ENCODE measurements at places on chromosomes 5 and 9. TPM values are rescaled to one million over a fixed set of nuclear protein-coding genes. Genes with fewer than 3 reads are reported as not detected.

Gene ADGRD2
- not detected for total RNA-seq

- no peaks in the 10 kb centered on the region for H3K4me1 ChIP-seq
- H3K4me3 ChIP-seq: no peak overlapping the region
- no peaks in the 10 kb centered on the region for H3K36me3 ChIP-seq
Measured at GRCh38 chr5:121251954-121252353, 599.7 kb upstream of the FTMT start.

Gene TERT
- total RNA-seq: 8.9 TPM

DNA sequence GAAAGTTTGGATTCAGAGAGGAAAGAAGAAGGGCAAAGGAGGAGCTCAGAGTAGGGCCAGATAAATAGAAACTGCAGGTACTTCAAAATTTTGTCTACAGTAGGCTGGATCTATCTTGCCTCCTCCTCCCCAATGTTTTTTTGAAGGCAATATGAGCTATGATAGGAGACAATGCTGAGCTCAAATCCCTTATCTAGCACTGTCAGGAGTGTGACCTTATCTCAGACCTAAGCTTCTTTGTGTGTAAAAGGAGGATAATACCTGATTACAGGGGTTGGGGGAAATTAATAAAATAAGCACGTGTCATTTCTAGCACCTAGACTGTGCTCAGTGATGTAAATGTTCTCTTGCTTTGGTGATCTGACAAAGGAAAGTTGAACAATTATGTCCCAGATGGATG, 137.8 kb upstream of the CD180 start:
- no peak overlapping the region for H3K27ac ChIP-seq
- H3K4me3 ChIP-seq: no peak overlapping the region
- no peaks in the 10 kb centered on the region for H3K4me1 ChIP-seq
- no peak for DNase-seq
- H3K36me3 ChIP-seq: no peaks in the 10 kb centered on the region
- H3K27me3 ChIP-seq: no peaks in the 10 kb centered on the region

GRCh38 chr5:139181835-139182452, 16.2 kb downstream of the SIL1 start:
- no peak overlapping the region for H3K4me3 ChIP-seq
- no peaks in the 10 kb centered on the region for H3K36me3 ChIP-seq
- no peaks in the 10 kb centered on the region for H3K27me3 ChIP-seq

Gene SVEP1
- 0.05 TPM for total RNA-seq

Gene OR13C9
- not detected for total RNA-seq

Gene PKD2L2
- not detected for total RNA-seq

DNA sequence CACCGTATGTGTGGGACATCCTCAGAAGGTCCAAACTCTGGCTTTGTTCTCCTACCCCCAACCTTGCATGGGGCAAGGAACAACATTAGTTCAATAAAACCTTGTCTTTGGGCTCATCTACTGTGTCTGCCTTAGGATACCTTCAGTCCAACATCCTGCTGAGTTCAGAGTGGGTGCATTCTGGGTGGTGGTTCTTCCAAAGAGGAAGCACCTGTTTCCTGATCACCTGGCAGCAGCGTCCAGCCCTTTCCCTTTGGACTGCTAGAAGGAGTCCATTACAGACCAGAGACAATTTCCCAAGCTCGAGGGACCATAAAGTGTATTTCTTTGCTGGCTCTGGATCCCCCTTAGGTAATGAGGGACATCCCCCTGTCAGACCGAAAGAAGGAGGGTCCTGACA, 154.1 kb downstream of the SEMA6A start:
- H3K36me3 ChIP-seq: no peaks in the 10 kb centered on the region
- H3K4me3 ChIP-seq: no peak overlapping the region
- no peak for DNase-seq
- no peaks in the 10 kb centered on the region for H3K27me3 ChIP-seq
- H3K27ac ChIP-seq: no peak overlapping the region

Gene MYO10
- 71.9 TPM for total RNA-seq

Gene ASB6
- 14.3 TPM for total RNA-seq

- no peaks in the 10 kb centered on the region for H3K36me3 ChIP-seq
- no peak overlapping the region for H3K27ac ChIP-seq
- no peaks in the 10 kb centered on the region for H3K27me3 ChIP-seq
Measured at GRCh38 chr9:104772714-104773510, 9.0 kb downstream of the NIPSNAP3B start.

DNA sequence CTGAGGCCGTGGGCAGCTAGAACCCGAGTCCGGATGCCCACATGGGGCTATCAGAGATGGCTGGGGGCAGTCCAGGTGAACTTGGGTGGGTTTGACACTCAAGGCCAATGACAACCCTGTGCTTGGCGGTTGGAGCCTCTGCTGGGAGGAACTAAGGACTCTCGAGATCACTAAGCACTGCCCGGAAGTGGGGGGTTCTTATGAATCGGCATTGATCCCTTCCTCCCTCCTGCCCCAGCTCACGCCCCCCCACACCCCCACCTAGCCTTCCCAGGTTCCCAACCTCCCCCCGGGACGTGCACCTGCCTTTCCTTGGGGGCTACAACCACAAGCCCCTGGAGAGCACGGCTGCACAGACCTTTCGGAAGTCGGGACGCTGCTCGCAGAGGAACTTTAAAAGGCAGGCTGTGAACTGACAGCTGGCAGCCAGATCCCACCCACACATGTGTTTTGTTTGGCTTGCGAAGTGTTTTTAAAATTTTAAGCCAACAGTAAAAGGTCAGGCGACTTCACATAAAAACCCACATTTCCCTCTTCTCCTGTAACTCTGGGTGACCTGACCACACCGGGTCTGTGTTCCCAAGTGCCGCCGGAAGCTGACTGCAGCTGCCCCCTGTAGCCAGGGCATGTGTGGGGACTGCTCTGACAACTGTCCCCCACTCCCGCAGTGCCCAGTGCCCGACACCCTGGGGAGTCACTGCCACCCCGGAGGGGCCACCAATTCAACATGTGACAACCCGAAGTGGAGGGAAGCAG, 5.1 kb upstream of the RALGDS start:
- no peak for DNase-seq
- H3K4me3 ChIP-seq: no peak overlapping the region
- H3K27ac ChIP-seq: no peak overlapping the region

Gene WDR31
- 0.80 TPM for total RNA-seq

Gene SLC6A19
- 0.23 TPM for total RNA-seq

GRCh38 chr5:107705402-107706014, 34.8 kb upstream of the EFNA5 start:
- no peak overlapping the region for H3K4me3 ChIP-seq
- H3K27me3 ChIP-seq: no peaks in the 10 kb centered on the region
- DNase-seq: peak; percentile 5
- H3K36me3 ChIP-seq: no peaks in the 10 kb centered on the region
- no peak overlapping the region for H3K27ac ChIP-seq
- H3K4me1 ChIP-seq: no peaks in the 10 kb centered on the region

GRCh38 chr5:57595523-57595991, 112.9 kb upstream of the ACTBL2 start:
- no peak overlapping the region for H3K4me3 ChIP-seq
- no peaks in the 10 kb centered on the region for H3K36me3 ChIP-seq
- no peak overlapping the region for H3K27ac ChIP-seq

Gene PHF2
- total RNA-seq: 16.6 TPM

GRCh38 chr5:146564007-146564762, 48.2 kb upstream of the GPR151 start:
- no peak for DNase-seq
- H3K27me3 ChIP-seq: no peaks in the 10 kb centered on the region
- H3K36me3 ChIP-seq: no peaks in the 10 kb centered on the region
- H3K4me1 ChIP-seq: no peaks in the 10 kb centered on the region
- H3K27ac ChIP-seq: no peak overlapping the region

DNA sequence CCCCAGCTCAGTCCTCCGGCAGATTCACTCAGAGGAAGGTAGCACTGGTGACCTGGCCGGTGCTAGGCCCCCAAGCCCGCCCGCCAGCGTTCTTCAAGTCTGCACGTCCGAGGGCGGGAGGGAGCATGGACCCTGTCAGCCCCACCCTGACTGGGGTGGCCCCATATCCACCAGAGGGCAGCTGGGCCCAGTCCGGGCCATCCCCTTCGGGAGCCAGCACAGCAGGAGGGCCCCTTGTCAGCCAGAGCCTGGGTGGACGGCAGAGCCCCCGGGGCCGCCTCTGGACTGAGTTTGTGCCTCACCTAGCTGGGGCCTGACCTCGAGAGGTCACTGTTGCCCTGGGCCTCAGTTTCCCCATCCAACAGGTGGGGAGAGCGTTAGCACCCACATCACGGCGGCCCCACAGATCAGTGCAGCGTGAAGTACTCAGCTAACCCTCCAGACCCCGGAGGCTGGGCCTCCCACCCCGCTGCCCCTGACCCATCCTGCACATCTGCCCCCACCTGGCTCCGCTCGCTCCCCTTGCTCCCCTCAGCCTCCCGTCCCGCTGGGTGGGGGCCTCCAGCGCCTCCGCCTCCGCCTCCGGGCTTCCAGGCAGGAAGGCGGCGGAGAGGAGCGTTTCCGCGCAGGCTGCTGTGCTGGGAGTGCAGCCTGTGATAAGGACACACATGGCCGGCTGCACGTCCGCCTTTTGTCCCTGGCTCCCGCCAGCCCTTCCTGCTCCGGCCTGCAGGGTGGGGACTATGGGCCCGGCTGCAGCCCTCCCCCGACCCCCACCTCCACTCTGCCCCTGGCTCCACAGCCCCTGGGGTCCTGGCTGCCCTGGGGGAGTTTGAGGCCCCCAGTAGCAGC, 16.6 kb upstream of the EGFL7 start:
- DNase-seq: no peak
- H3K27me3 ChIP-seq: no peaks in the 10 kb centered on the region
- H3K4me3 ChIP-seq: no peak overlapping the region

DNA sequence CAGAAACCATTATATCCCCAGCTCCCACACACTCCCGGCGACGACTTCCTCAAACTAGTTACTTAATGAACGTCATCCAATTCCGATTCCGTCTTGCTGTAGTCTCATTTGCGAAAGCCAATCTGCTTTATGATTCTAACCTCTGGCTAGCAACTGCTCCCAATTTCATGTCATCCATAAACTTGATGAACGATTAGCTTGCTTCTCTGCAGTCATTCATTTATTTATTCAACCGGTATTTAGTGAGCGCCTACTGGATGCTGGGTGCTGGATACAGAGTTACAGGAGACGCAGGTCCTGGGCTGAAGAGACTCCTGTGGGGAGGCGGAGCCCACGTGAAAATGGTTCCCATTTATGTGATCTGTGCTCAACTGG, 46.2 kb downstream of the TSPAN17 start:
- H3K4me3 ChIP-seq: no peak overlapping the region
- no peaks in the 10 kb centered on the region for H3K36me3 ChIP-seq
- H3K27me3 ChIP-seq: no peaks in the 10 kb centered on the region
- H3K4me1 ChIP-seq: no peaks in the 10 kb centered on the region

DNA sequence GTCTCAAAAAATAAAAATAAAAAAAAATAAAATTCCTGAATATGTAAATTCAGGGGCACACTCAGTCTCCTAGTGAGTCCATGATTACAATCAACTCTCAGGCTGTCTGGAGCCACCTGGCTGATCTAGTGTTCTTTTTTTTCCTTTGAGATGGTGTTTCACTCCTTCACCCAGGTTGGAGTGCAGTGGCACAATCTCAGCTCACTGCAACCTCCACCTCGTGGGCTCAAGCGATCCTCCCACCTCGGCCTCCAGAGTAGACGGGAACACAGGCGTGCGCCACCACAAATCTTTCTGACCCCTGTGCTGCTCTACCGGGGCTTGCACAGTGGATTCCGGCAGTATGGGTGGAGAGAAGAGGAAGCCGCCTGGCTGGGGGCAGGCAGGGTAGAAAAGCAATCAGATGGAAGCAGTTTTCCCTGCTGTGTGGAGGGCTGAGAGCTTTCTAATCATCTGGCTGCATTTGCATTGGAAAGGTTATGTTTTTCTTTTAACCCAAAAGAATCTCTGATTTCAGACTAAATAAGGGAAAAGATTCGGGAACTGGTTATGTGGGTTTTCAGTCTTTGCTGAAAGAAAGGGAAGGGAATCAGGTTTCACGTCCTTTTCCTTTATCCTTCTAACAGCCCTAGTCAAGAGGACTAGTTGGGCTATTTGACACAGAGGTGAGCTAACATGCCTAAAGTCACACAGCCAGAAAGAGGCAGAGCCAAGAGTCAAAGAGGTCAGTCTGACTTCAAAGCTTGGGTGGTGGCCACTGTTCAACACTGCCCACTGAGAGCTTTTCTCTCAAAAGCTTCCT, 26.3 kb upstream of the CORO2A start:
- H3K4me3 ChIP-seq: no peak overlapping the region
- H3K36me3 ChIP-seq: no peaks in the 10 kb centered on the region
- DNase-seq: no peak
- H3K4me1 ChIP-seq: no peaks in the 10 kb centered on the region

Gene EPB41L4B
- 27.8 TPM for total RNA-seq

Gene NTNG2
- 5.1 TPM for total RNA-seq

Gene TMEM141
- 53.5 TPM for total RNA-seq

- no peaks in the 10 kb centered on the region for H3K4me1 ChIP-seq
- H3K27me3 ChIP-seq: no peaks in the 10 kb centered on the region
- no peak for DNase-seq
- H3K27ac ChIP-seq: no peak overlapping the region
Measured at GRCh38 chr9:20409321-20410092, 212.8 kb downstream of the MLLT3 start.

Gene TAS2R1
- total RNA-seq: not detected

DNA sequence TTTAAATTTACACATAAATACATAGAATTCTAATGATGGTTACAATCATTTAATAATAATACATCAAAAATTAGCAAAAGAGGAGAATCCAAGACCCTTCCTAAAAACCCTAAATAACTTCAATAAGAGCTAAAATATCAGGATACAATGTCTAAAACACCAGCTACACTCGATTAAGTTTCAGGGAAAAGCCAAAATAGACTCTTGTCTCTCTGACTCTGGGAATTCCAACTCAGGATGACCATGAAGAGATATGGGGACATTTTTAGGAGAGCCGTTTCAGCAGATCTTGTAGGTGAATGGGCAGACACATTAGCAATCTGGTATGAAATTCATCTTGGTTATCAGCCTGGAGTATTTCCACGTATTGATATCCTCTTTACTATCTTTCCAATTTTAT, 193.3 kb upstream of the NR3C1 start:
- no peak overlapping the region for H3K4me3 ChIP-seq
- no peak overlapping the region for H3K27ac ChIP-seq
- H3K36me3 ChIP-seq: no peaks in the 10 kb centered on the region
- no peak for DNase-seq

GRCh38 chr5:67262206-67262605, 65.6 kb upstream of the CD180 start:
- H3K4me3 ChIP-seq: no peak overlapping the region
- DNase-seq: no peak
- no peaks in the 10 kb centered on the region for H3K36me3 ChIP-seq
- no peak overlapping the region for H3K27ac ChIP-seq
- no peaks in the 10 kb centered on the region for H3K27me3 ChIP-seq
- no peaks in the 10 kb centered on the region for H3K4me1 ChIP-seq

Gene CD14
- total RNA-seq: 2.5 TPM

Gene FAM219A
- 38.6 TPM for total RNA-seq

- H3K4me3 ChIP-seq: no peak overlapping the region
- no peak overlapping the region for H3K27ac ChIP-seq
- H3K27me3 ChIP-seq: no peaks in the 10 kb centered on the region
- DNase-seq: no peak
- no peaks in the 10 kb centered on the region for H3K36me3 ChIP-seq
Measured at GRCh38 chr9:31697956-31698355, 686.5 kb upstream of the ACO1 start.

- H3K36me3 ChIP-seq: no peaks in the 10 kb centered on the region
- no peaks in the 10 kb centered on the region for H3K27me3 ChIP-seq
- 0 out of 2 replicates have a peak, but pooled peaks cover 2% of the 10 kb centered on the region for H3K4me1 ChIP-seq
- no peak for DNase-seq
Measured at GRCh38 chr5:612498-613424, 621 bp downstream of the CEP72 start.

GRCh38 chr9:68780380-68780712, 75.3 kb downstream of the PIP5K1B start:
- H3K36me3 ChIP-seq: no peaks in the 10 kb centered on the region
- DNase-seq: no peak

Gene OCLN
- 102 TPM for total RNA-seq

Data from Panc1 (cell line).